ENCODE measurements at places on chromosomes 16 and 17. TPM values are rescaled to one million over a fixed set of nuclear protein-coding genes. Genes with fewer than 3 reads are reported as not detected.

GRCh38 chr16:4214215-4214621 lies 27.7 kb downstream of the SRL start:
- peak; percentile 85 for DNase-seq

DNA sequence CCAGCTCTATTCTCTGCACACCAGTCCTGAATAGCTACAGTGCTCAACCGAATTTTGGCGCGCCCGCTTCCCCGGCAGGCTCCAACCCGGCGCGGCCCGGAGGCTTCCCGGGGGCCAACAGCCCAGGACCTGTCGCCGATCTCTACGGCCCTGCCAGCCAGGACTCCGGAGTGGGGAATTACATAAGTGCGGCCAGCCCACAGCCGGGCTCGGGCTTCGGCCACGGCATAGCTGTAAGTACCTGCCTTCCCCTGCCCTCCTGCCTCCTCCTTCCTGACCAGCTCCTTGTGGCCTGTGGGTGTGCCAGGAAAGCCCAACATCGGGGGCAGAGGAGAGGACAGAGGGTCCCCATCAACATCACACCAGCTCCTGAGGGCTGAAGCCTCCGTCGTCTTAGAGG lies 70.2 kb downstream of the CCDC182 start:
- no peak for DNase-seq

- DNase-seq = peak; percentile 99
These were observed 22.7 kb downstream of the MYO15B start for GRCh38 chr17:75610103-75610984.

DNA sequence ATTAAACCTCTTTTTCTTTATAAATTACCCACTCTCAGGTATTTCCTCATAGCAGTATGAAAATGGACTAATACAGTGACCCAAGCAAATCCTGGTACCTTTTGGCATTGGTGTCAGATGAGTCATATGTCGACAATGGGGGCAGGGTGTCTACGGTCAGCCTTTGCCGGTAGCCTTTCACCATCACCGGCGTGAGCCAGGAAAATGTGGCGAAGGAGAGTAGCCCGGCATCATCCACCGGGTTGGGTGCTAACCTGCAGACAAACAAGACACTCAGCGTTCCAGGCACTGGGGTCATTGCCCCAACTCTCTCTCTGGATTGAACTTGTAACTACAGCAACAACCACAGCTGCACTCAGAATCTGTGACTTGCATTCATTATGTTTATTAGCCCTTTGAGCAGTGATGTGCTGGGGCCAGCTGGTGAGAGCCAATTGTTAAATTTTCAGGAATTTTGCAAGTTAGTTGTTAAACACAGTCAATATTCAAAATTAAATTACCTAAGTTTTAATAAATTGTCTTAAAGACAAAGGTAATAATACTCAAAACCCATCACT lies 11.9 kb downstream of the ABCC12 start:
- no peak for DNase-seq

The GRAPL gene
- polyA plus RNA-seq = 3.4 TPM

The CD300A gene
- polyA plus RNA-seq = 6.7 TPM

DNA sequence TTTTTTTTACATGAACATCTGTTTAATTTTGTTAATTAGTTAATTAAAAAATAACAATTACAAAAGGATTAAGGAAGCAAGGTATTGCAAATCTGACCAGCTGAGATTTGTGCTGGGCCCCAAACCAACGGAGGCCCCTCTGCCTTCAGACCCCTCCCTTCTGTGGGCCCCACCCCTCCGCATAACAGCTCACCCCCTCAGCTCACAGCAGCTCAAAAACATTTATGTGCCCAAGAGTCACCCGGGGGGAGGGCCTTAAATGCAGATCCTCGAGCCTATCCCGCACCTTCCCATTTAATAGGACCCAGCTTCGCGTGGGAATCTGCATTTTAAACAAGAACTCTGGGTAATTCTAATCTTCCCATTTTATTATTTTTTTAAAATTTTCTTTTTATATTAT lies 75.0 kb downstream of the MGAT5B start:
- no peak for DNase-seq

DNA sequence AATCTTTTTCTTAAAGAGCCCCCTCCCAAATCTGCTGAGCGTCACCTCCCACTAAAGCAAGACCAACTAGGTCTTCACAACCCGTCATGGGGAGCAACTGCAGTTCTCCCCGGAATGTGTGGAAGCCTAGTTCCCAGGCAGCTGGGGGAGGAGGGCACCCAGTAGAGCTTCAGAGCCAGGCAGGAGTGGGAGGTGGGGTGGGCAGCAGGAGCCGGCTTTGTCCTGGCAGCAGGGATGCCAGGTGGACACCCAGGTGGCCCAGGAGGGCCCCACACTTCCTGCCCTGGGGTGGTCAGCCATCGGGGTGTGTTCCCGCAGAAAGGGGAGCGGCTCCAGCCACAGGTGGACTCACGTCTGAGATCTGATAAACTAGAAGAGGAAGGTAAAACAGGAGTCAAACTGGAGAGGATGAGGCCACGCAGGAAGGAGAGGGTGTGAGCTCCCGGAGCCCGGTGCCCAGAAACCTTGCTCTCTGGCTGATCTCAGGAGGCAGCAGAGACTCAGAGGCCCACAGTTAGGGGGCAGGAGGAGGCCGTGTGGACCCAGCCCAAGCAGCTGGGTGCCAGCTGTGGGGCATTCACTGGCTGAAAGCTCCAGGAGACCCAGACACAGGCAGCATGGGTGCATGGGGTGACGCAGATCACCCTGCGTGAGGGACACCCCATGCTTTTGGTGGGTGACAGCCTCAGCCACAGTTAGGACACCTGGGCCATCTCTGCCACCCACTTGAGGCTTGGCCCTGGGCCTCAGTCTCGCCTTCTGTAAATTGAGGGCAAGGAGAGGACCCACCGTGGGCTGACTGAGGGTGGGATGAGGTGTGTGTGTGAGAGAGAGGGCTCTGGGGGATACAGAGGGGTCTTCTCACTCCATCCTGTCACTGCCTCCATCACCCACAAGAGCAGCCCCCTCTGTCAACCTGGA lies 260.8 kb upstream of the TNRC6C start:
- DNase-seq = no peak

- DNase-seq = no peak
These were observed 21.2 kb upstream of the EIF1 start for GRCh38 chr17:41667280-41668041.

The TBC1D3E gene
- 12.3 TPM for polyA plus RNA-seq

The KRT24 gene
- polyA plus RNA-seq = not detected

DNA sequence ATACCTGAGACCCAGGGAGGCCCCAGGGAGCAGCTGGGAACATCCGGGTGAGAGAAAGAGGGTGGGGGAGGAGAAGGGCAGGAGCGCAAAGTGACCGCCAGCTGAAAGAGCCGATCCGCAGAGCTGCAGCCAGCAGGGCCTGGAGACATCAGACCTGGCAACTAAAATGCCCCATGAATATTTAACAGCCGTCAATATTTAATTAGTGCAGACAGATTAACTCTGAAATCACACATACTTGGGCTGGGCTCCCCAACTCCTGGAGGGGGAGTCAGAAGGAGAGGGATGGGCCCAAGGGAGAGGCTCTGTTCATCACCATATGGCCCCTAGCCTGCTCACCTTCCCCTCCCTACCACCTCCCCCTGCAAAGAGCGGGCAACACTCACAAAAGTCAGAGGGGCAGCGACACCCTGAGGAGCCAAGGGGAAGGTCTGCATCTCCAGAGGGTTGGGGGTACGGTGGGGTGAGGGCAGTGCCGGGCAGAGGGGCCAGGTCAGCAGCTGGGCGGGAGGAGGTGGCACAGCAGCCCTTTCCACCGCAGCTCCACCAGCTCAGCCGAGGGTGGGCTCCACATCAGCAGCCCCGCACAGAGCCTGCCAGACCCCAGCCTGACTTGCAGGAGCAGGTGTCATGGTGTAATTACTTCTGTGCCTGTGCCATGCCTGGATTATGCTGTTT lies 61.9 kb upstream of the CCL1 start:
- DNase-seq = no peak
